ENCODE measurements at places on chromosomes 1 and 21. TPM values are rescaled to one million over a fixed set of nuclear protein-coding genes. Genes with fewer than 3 reads are reported as not detected.

LHX8 gene
- not detected for total RNA-seq

LTN1 gene
- 29.5 TPM for total RNA-seq

UBXN10 gene
- not detected for total RNA-seq

PPM1J gene
- 0.81 TPM for total RNA-seq

KCNK2 gene
- not detected for total RNA-seq

SLAMF8 gene
- not detected for total RNA-seq

S100A3 gene
- 0.66 TPM for total RNA-seq

SUSD4 gene
- total RNA-seq, result not detected

CELA2B gene
- total RNA-seq, result not detected

SARS1 gene
- total RNA-seq, result 251 TPM

S100A12 gene
- not detected for total RNA-seq

RGS18 gene
- total RNA-seq, result 0.04 TPM

FCRL6 gene
- total RNA-seq, result not detected

ZRANB2 gene
- 43.2 TPM for total RNA-seq

GRCh38 chr1:212261361-212261929 lies 23.8 kb upstream of the PPP2R5A start:
- DNase-seq, result no peak

GRCh38 chr1:47333578-47333921 lies at the start of gene CMPK1:
Gene CMPK1 (plus strand): TSS chr1:47333790. CDS start chr1:47333946, 156 bp downstream.
- peak; percentile 67 for DNase-seq

DNA sequence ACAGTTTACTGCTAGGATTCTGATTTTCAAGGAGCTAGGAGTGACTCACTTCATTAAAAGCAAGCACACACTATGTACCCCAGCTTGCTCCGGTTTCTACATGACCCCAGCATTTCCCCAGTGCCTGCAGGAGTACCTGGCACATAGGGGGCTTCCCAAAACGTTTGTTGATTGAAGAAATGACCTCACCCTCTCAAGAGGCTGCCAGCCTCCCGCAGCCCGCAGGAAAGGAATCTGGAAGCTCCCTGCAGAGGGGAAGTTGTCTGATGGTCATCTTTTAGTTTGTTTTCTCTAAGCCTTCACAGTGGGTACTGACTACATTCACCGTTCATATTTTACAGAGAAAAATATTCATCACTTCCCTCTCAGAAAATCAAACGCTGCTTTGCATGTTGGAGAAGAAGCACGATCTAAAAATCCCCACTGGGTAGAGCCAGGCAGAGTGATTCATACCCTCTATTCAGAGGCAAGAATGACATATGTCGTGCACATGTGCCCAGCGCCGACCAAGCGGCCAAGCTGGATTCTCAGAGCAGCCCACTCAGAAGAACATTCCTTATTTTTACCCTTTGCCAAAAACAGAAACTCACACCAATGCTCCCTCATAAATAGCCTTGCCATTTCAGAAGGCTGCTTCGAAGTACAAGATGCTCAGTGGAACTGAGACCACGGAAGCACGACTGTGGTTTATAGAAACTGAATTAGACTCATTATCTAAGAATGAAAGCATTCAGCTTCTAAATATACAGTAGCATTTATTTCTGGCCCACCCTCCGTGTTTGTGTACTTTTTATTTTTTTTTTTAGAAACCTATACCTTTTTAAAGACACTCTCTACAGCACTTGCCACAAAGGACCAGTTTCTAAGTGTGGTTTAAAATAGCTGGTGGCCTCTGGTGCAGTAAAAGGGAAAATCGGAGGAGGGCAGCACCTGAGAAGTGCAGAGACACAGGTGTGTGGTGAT lies 143.2 kb downstream of the MIS18A start:
- no peak for DNase-seq

DNA sequence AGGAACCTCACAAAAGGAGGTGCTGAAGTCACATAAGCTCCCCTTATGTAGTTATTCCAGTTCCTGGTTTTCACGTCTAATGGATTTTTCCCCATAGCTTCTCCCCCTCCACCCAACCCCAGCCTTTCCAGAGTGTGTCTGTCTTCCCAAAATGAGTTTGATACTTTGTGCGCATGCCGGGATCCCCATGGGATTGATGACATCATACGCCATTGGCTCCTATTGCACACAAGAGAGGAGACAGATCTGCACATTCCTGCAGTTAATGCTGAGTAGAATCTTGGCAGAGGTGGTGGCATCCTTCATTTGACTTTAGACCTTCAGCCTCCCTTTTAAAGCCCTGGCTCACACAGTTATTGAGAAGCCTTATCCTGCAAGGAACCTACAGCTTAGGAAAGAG lies 71.4 kb downstream of the DDR2 start:
- no peak for DNase-seq

- no peak for DNase-seq
Measured at GRCh38 chr1:87106144-87106543, 191.7 kb downstream of the HS2ST1 start.

DNA sequence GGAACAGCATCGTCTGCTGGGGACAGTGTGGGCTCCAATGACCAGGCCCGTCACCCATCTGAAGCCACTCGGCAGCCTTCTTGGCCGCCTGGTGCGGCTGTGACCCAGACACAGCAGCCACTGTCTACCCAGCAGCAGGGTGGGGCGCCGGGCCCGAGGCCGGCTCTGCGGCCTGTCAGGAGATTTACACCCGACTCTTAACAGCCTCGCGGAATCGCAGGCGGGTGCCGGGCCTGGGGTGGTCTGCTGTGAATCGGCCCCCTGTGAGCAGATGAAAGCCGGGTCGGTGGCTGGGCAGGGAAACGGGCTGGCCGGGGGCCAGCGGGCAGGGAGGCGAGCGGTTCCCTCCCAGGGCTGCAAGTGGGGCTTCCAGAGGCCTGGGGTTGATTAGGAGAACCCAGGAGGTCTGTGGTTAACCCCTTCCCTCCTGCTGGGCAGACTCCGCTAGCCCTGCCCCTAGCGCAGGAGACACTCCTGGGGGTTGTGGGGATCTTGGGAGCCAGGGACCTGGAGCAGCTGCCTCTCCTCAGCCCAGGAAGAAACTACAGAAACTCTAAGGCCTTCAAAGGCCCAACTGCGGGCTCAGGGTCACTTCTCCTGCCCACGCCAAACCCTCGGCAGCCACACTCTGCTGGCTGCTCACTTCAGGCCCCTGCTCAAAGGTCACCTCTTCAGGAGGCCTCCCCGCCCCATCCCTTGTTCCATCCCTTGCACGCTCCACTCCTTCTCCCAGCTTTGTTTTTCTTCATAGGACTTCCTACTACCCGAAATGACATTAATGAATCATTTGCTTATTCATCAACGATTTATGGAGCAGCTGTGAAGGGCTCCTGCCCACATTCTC lies 15.6 kb downstream of the RUNX3 start:
- DNase-seq, result no peak

DNA sequence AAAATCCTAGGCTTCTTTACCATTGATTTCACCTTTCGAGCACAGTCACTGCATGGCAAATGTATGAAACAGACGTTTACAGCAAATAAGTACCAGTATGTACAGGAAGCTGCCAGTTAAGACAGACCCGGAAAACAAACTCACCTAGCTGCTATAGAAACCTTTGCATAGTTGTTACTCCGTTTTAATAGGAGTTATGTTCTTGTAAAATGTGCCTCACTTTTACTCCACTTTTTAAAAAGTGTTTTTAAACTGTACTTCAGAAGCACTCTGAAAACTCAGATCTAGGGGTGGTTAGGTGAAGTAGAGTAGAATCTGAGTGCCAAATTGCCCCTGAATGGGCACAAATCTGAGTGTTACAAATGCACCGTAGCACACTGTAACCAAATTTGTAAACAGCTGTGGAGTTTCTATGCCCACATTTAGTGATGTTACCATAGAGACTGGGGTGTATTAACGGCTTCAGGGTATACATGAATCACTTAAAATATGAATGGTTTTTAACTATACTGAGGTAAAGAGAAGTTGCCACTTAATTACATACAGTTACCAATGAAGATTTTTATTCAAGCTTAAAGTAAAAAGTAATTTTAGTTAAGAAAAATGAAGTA lies 30.7 kb downstream of the CNIH4 start:
- DNase-seq, result no peak

GRCh38 chr1:47766832-47767740 lies 230.1 kb downstream of the TRABD2B start:
- DNase-seq, result no peak

DNA sequence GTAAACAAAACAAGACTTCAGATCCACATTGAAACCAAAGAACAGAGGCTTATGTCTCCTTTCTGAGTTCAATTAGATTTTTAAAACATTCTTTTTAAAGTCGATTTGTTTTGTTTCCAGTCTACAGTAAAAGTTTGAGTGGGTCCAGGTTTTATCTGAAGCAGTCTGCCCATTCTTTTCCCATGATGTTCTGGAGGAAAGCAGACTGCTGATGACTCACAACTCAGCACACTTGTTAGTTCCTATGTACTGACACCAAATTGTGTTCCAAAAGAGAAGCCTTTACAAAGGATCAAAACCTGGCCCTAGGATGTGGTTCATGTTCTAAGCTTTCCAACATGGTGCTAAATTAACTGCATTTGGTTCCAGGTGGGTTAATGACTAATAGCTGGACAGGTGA lies 11.4 kb upstream of the CCN1 start:
- no peak for DNase-seq

- no peak for DNase-seq
Measured at GRCh38 chr1:158333405-158334155, 2.2 kb upstream of the CD1B start.

- DNase-seq, result no peak
Measured at GRCh38 chr1:156463874-156464273, 36.7 kb downstream of the MEF2D start.

DNA sequence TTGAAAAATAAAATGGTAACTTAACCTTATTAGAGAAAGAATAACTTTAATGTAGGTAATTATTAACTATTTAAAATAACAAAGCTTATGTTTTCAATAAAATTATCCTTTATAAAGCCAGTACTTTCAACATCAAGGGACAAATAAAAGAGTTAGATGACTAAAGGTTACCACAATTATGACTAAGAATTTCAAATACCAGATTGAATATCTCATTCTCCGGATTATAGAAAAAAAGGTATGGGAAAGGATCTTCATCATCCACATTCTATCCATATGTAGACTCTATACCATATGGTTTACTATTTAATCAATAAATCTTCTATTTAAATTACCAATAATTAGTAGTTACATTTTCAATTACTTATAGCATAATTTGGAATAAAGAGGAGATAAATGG lies 62.8 kb downstream of the TOR3A start:
- no peak for DNase-seq

GRCh38 chr1:64867266-64867665 lies 99.1 kb downstream of the JAK1 start:
- no peak for DNase-seq

- no peak for DNase-seq
Measured at GRCh38 chr1:983798-984475, 2.0 kb upstream of the PERM1 start.

DNA sequence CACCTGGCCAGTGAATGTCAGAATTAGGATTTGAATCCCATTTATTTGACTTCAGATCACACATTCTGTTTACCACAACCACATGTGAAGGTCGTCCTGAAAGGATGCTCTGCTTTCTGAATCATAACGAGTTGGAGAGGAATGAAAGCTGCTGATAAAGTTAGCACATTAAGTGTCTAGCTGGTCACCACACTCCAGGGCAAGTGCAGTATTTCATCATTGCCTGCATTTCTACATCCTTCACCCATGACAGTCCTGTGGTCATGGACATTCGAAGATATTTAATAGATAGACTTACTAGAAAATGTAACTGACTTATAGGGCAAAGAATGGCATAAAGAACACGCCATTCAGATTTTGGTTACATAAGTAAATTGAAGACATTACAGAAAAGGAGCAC lies 52.7 kb upstream of the ST6GALNAC3 start:
- DNase-seq, result no peak

DNA sequence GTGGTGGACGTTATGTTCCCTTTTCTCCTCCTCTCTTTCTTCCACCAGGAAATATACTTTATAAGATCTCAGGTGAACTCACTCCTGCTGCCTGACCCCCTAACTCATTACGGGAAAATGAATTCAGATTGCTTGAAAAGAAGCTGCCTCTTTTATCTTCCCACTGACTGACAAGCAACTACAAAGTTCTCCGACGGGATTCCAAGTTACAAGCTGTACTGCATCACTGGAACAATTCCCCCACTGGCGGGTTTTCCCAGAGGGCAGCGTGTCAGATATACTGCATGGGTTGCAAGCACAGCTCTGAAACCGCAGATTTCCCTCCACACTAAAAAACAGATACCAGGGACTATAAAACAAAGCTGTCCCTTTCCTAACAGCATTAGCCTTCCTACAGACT lies 390.6 kb downstream of the KCTD3 start:
- no peak for DNase-seq
